ENCODE measurements at places on chromosomes 12 and 14. TPM values are rescaled to one million over a fixed set of nuclear protein-coding genes. Genes with fewer than 3 reads are reported as not detected.

ABCD2 gene
- 11.2 TPM for total RNA-seq

KLRK1 gene
- total RNA-seq = 18.9 TPM

AICDA gene
- not detected for total RNA-seq

GAPDH gene
- 4,101 TPM for total RNA-seq

TMEM30B gene
- 3.4 TPM for total RNA-seq

DNA sequence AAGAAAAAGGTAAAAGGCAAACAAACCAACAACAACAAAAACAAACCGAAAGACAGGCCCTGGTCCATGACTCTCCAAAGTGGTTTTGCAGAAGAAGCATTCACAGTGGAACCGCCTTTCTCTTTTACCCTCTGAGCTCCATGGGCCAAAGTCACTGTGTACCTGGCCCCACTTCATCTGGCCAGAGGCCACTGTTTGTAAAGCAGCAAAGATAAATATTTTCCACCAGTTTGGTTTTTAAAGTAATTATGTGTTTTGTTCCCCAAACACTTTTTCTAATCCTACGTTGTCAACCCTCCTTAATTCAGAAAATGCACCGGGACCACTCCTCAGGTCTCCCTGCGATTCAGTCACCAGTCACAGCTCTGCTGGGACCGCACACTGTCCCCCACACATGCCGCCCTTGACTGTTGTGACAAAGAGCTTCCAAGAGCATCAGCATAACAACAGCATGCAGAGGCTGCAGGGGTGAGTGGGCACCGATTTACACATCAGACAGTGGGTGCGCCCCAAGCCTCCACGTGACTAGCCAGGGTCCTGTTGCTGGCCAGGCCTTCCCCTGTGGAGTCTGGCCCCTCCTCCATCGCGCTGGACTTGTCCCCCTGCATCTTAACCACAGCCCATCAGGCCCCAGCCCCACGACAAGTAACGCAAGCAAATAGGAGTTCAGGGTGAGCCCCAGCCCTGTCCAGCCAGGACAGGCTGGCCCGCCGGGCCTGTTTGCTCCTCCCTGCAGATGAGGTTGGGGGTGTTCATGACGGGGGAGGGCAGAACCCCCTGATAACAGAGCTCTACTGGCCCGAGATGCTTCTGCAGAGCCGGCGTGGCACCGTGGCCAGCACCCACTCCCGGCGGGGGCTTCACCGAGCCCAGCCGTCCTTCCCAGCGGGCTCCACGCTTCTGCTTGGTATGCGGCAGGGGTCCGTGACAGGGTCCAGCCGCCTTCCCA lies 65.2 kb upstream of the DIO3 start:
- DNase-seq = no peak

GRCh38 chr12:71164568-71165197 lies 6.9 kb upstream of the TSPAN8 start:
- no peak for DNase-seq

DNA sequence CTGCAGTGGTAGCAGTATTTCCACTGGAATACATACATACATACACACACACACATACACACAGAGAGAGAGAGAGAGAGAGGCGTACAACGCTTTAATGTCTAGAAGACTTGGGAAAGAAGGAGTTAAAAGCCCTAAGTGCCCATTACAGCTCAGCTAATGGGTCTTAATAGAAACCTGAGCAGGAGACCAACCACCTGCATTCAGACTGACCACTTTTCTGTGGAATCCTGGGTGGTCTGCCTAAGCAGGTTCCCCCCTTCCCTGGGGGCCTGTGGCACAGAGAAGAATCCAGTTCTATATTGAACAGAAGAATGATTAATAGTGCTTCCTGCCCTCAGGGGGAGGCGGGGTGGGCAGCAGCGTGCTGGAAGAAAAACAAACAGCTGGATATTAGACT lies 312.4 kb upstream of the PRKD1 start:
- no peak for DNase-seq

- no peak for DNase-seq
These were observed 120.9 kb downstream of the TMTC1 start for GRCh38 chr12:29662734-29663323.

DNA sequence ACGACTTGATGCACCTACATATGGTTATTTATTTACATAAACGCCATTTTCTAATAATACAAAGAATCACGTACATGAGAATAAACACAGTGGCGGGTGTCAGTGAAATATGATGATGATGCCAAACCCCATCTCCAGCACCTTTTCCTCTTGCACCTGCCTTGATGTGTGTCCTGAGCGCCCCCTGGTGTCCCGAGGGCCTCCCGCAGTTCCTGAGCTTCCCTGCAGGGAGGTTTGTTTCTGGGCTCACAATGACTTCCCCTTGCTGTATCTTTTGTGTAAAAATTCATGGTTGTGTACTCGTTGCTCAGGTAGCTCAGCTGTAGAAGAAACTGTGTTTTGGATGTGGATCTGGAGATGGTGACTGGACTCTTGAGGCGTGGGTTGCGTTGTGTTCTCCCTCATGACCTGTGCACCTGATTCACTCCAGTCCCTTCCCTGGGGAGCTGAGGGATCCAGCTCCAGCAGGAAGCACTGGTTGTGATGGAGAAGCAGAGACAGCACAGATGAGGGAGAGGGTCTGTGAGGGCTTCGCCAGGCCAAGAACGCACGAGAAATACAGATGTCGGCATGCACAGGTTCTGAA lies 1037.8 kb downstream of the TMEM121 start:
- peak; percentile 75 for DNase-seq

DNA sequence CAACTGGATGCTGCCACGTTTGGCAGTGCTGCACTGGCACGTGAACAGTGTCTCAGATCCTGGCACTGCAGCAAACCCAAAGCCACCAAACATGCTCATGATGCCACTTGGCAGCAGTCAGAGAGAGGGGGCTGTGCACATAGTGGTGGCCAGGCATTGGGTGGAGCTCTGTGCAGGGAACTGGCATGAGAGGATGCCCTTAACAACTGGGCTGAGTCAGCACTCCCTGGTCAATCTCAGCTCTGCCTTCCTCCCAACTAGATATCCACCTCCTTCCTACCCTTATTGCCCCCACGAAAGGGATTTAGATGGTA lies 37.0 kb downstream of the ZFHX2 start:
- no peak for DNase-seq

DNA sequence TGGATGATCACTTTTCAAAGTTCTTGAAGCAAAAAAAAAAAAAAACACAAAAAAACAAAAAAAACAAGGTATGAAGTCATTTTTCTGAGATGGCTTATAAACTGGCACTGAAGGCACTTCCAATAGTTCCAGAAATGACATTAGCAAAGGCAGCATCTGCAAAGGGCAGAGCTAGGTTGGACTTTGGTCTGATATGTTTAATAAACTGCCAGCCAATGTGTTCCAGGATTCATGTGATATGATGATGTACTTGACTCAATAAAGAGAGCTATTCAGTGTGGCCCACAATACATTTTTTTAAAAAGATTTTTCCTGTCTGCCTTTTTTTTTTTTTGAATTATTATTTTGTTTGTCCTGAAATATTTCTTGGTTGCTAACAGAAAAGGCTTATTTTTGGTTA lies 79.6 kb downstream of the VRK1 start:
- no peak for DNase-seq

- DNase-seq = no peak
These were observed 136.5 kb downstream of the SPTSSA start for GRCh38 chr14:34325493-34325892.

DNA sequence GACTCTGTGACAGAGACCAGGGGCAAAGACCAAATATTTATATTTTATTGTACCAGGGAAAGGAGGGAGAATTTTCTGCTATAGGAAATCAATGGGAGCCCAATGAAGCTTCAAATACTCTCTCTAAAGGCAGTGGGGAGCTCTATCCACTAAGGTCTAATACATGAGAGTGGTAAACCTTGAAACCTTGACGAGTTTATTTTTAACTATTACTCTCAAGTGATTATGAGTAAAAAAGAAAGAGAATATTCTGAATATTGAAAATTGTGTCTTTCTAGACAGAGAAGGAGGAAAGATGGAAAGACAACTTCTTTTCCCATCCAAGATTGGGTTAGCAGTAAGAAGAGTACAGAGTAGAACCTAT lies 1722.1 kb upstream of the SEL1L start:
- DNase-seq = no peak

DNA sequence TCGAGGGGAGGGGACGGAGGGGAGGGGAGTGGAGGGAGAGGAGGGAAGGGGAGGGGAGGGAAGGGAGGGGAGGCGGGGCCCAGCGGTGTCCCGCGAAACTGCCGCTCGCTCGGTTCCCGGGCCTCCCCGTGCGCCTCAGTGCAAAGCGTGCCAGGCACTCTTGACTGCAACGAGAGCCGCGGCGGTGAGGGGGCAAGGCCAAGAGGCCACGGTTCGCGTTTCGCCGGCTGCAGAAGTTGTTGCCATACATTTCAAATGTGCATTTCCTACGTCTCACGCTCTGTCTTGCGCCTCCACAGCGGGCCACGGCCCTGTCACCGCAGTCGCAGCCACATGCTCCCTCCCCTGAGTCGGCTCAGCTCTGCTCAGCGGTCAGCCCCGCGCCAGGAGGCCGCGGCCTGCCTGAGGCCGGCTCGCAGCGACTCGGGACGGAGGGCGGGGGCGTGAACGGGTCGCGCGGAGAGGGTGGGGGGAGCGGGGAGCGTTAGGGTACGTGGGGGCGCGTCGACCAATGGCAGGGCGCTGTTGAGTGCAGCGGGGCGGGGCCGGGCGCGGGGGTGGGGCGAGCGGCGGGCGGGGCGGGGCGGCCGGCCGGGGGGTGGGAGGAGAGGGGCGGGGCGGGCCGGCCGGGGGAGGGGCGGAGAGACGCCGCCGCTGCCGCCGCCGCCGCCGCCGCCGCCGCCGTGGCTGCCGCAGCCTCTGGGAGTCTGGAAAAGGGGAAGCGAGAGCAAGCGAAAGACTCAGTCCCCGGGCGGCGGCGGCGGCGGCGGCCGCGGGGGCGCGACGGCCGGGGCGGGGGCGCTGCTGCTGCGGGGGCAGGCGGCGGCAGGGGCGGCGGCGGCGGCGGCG lies at the start of gene PPP2R5C:
TSS of gene PPP2R5C (plus strand) at position 678 of the 849 bp plus-strand sequence. CDS start 185 bp downstream, outside the sequence.
- DNase-seq = peak; percentile 88
